Activated CD8-positive, alpha-beta T cell treated with anti-CD3 and anti-CD28 coated beads for 36 hours (primary cell): ENCODE measurements at places on chromosomes 7 and 10. TPM values are rescaled to one million over a fixed set of nuclear protein-coding genes. Genes with fewer than 3 reads are reported as not detected.

Gene TEX36
- not detected for total RNA-seq

GRCh38 chr7:27161721-27162560 is 3.4 kb downstream of the HOXA9 start:
- no peak for DNase-seq

DNA sequence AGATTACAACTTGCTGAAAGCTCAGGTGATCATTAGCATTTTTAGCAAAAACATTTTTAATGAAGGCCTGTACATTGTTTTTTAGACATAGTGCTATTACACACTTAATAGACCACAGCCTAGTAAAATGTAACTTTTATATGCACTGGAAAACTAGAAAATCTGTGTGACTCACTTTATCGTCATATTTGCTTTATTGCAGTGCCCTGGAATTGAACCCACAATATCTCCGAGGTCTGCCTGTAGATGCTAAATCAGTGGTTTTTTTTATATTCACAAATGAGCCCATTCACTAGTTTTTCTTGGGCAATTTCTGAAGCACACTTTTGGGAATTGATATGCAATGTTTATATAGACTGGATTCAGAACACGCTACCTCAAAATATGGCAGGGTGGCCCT is 105.1 kb downstream of the PTPRN2 start:
- DNase-seq: no peak

- peak; percentile 69 for DNase-seq
Measured at GRCh38 chr7:105014693-105015389, 836 bp downstream of the KMT2E start.

GRCh38 chr10:92965314-92965713 is 95.3 kb upstream of the CYP26C1 start:
- no peak for DNase-seq

GRCh38 chr10:60417901-60418300 is 28.2 kb upstream of the ANK3 start:
- DNase-seq: no peak

Gene BAZ1B
- total RNA-seq: 82.6 TPM

Gene ZFAND4
- total RNA-seq: 11.5 TPM

DNA sequence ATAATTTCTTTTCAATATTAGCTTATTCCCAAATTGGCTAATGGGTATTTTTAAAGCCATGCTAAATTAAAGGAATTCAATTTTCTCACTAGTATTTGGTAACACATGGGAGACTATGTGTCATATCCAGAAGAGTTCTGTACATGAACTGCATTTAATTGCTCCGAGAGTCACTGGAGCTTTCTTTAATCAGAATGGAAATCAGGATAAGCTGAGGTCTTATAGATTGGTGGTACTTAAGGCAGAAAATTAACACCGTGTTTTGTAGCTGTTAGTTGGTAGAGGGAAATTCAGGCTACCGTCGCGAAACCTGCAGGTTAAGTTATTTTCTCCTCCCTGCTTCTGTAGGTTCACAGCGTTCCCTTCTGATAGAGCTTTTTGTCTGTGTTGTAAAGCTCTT is at the start of gene WEE2:
TSS of gene WEE2 (plus strand) at position 3 of the 400 bp plus-strand sequence. CDS start 406 bp downstream, outside the sequence.
- DNase-seq: no peak

GRCh38 chr10:33882996-33883395 is 548.5 kb upstream of the NRP1 start:
- DNase-seq: no peak

GRCh38 chr10:71585564-71586290 is 133.9 kb downstream of the C10orf105 start:
- DNase-seq: no peak

GRCh38 chr10:6978187-6978627 is 398.1 kb upstream of the PRKCQ start:
- no peak for DNase-seq

DNA sequence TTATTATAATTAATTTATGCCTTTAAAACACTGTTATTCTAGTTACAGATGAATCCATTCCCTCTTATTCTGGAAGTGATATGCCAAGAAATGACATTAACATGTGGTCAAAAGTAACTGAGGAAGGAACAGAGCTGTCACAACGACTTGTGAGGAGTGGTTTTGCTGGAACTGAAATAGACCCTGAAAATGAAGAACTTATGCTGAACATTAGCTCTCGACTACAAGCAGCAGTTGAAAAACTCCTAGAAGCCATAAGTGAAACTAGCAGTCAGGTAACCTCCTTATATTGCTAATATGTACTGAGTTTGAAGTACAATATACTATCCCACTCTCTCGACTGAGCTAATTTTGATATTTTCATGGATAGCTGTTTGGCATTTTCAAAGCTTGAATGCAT is 81.6 kb downstream of the CYP51A1 start:
- DNase-seq: no peak

- peak; percentile 35 for DNase-seq
Measured at GRCh38 chr7:142375710-142376313, 118.0 kb upstream of the PRSS58 start.

DNA sequence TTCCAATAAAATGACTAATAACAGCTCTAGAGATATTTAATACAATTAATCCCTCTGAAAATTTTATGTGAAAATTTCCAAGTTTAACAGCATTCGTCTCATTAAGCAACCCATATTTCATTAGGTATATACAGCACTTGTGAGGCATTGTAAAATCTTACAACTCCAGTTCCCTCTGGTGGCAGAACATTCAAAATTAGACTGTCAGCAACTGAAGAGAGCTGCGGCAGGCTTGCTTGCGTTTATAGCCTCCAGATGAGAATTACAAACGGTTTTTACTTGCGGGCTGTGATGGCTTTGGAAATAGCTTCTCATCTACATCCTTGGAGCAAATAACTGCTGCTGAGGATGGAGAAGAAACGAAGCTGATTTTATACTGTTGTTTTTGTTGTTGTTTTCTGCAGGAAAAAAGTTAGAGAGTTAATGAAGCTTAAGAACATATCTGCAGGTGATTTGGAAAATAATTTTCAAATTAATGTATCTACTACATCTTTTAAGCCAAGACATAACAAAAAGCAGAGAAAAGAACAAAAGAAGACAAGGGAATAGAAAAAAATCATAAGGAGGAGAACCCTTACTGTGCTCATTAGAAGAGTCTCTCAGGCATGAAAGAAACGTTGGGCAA is 171.3 kb downstream of the MAGI2 start:
- no peak for DNase-seq

DNA sequence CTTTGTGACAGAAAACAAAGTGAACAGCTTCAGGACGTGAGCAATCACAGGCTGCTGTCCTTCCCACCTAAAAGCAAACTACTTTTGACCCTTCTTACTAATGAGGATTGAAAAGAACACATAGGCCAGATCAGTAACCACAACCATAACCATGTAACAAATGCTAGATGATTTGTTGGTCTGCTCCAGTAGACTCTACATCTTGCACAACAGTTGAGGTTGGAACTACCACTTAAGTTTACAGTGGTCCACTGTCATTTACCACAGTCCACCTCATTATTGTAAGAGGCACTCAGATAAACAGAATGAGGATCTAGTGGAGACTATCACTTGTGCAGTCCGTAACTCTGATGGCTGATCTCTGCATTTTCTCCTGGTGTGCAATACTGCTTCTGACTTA is 27.8 kb downstream of the NET1 start:
- no peak for DNase-seq

Gene CYP2W1
- total RNA-seq: not detected

DNA sequence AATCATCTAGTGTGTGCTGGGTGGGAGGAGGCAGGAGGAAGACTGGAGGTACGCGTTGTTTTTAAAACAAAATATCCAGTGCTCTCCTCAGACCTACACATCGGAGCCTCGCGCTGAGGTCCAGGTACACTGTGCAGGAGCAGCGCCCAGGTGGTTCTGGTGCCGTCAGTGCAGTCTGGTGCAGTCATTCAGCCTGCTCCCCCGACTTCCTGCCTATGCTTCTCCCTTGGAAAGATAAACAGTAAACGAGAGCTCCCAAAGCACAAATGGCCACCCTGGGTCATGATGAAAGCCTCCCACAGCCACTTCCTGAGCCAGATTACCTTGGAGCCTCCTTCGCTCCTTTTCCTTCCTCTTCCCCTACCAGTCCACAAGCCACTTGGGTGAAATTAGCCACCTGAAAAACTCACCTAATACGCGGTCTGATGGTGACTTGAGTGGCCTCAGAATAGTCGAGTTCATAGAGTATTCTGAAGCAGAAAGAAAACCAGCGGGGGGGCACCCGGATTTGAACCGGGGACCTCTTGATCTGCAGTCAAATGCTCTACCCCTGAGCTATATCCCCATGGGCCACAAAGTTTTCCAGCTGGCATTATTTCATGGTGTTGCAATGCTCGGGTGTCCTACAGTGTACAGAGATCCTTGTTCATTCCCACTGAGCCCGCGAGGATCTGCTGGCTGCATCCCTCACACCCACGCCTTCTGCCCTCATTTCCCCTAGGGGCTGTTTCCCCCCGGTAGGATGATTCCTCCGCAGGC is 82.5 kb downstream of the ZNF467 start:
- DNase-seq: peak; percentile 54

Gene FZD8
- 0.22 TPM for total RNA-seq

GRCh38 chr7:102875700-102876295 is 37.0 kb upstream of the LRRC17 start:
- peak; percentile 55 for DNase-seq

Gene CHST15
- total RNA-seq: 0.36 TPM

GRCh38 chr10:96395931-96396877 is 37.4 kb upstream of the OPALIN start:
- peak; percentile 79 for DNase-seq

- no peak for DNase-seq
Measured at GRCh38 chr7:84042110-84042539, 152.5 kb downstream of the SEMA3A start.

GRCh38 chr10:73517166-73517888 is 21.5 kb upstream of the PPP3CB start:
- DNase-seq: no peak

DNA sequence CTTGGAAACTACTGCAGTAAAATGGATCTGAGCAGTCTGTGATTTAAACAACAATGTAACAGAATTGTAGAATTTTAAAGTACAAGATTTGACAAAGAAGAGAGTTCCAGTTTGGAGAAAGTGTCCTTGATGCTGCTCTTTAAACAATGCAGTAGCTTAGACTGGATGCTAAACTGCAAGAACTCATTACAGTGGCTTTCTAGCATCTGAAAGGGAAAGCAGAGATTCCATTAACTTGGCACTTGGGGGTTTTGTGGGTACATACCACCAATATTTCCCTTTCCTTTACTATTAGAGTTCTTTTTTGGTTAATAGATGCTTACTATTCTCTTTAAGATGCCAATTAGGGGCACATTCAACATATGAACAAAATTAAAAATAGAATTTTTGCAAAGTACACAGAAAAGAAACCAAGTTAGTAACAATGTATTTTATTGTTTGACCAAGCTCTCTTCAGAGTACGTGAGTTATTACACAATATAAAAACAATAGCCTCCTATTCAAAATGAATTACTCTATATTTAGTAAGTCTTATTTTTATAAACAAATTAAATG is 11.9 kb downstream of the PSTK start:
- DNase-seq: no peak

Gene NRG3
- not detected for total RNA-seq

- DNase-seq: no peak
Measured at GRCh38 chr7:120486164-120486563, 213.2 kb downstream of the KCND2 start.

DNA sequence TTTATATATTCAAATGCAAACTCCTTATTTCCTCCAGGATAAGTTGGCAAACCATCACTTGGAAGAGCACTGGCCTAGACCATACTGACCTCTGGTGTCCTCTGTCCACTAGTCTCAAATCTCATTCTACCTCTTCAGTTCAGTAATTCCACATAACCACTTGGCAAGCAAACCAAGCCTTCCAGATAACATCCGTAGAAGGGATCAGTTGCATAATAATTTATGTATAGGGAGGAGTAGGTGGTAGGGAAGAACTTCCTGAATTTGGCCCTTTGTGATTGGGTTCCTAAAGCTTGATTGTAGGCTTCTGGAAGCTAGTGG is 55.0 kb downstream of the WAC start:
- no peak for DNase-seq

Gene WNT16
- total RNA-seq: not detected
